ENCODE measurements at places on chromosomes 7 and 10. TPM values are rescaled to one million over a fixed set of nuclear protein-coding genes. Genes with fewer than 3 reads are reported as not detected.

ARMC3 gene
- total RNA-seq = not detected

DNA sequence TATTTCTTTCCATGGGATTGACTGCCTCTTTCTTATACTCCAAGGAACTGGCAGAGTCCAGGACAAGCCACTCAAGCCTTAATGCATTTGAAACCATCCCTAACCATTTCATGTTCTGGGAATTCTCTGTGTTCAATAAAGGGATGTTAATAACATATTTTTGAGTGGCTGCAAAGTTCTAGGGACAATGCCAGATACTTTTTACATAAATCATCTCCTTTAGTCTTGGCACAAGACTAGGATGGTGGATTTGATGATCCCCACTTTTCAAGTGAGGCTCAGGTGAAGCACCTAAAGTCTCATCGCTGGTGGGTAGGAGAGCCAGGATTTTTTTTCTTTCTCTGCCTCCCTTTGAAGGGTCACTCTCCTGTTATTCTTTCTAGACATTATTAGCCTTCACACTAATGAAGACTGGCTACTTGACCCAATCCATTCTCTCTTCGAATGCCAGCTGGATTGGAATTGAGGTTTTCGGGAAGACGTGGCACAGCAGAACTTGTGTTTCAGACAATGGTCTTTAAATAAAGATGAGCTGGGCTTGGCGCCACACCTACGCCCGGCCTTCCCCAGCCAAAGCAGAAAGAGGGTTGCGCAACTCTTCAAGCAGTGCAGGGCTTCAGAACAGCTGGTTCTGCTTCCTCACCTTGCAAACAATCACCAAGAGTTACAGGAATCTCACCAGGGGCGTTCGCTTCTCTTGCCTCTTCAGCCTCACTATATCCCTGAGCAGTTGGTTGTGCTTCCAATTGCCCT is 73.8 kb upstream of the BMPER start:
- no peak for DNase-seq

BMPER gene
- 6.8 TPM for total RNA-seq

DNA sequence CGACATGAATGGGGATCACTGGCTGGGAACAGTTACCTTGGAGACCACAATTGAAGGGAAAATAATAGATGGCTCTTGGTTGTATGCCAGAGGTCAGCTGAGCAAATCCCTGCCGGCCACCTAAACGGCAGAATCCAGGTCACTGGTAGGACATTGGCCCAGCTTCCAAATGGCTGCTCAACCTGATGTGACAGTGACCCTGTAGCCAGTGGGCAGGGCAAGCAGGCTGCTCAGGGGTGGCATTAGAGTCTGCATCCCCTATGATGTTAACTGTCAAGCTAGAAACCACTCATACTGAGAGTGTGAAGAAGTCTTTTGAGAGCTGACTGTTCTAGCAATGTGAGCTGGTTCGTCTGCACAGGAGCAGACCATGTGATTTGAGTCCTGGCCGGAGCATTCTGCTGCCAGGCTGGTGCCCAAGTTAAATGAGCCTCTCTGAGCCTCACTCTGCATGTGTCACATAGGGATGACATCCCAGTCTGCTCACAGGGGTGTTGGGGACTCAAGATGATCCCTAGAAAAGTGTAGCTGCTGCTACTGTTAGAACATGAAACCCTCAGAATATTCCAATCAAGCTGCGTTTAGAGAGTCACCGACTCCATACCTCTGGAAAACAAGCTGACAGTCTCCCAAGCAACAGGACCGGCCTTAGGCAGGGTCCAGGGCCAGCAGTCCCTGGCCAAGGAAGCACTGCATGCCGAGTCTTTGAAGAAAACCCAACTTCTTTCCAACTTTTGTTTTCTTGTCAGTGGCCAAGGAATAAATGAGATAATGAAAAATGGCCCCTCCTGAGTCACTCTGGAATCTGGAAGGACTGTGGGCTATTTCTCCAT is 69.7 kb downstream of the VWA2 start:
- DNase-seq = no peak

Measured in ureter (tissue), 1 donor.